ENCODE measurements at places on chromosomes 4 and X. TPM values are rescaled to one million over a fixed set of nuclear protein-coding genes. Genes with fewer than 3 reads are reported as not detected.

PAGE3 gene
- not detected for total RNA-seq

SOWAHB gene
- total RNA-seq = 3.9 TPM

MYOZ2 gene
- total RNA-seq = 11.3 TPM

NCAPG gene
- 30.4 TPM for total RNA-seq

- no peak for DNase-seq
Measured at GRCh38 chr4:18155067-18156041, 133.8 kb upstream of the LCORL start.

- no peak for DNase-seq
Measured at GRCh38 chr4:35925806-35926205, 318.5 kb downstream of the ARAP2 start.

DNA sequence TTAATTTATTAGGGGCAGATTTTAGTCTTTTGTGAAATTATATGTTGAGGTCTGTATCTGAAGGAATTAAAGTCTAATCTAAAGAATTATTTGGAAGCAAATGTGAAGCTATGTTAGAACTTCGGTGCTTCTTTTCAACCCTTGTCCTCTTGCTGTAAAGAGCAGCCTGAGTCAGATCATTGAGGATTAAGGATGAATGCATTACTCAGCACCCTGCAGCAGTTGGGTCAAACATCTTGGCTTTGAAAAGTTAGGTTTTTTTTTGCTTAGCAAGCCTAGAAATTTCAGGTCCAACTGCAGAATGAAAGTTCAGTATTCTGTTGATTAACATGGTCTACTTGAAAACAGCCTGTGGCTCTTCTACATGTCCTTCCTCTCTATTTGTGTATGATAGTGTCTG, 57.6 kb downstream of the SLC4A4 start:
- no peak for DNase-seq

DNA sequence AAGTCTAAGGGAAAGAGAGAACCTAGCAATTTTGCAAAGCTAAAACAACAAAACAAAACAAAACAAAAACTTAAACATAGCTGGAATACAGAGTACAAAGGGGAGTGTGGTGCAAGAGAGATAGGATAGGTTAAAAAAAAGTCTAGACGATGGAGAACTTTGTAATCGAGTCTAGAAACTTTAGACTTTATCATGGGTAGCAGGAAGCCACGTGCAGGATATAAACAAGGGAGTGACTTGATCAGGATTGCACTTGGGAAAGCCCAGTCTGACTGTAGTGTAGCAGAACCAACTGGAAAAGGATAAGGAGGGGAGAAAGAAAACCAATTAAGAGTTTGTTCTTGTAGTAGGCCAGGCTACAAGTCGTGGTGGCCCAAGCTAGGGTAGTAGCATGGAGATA, 750.1 kb downstream of the RPA4 start:
- DNase-seq = no peak

DNA sequence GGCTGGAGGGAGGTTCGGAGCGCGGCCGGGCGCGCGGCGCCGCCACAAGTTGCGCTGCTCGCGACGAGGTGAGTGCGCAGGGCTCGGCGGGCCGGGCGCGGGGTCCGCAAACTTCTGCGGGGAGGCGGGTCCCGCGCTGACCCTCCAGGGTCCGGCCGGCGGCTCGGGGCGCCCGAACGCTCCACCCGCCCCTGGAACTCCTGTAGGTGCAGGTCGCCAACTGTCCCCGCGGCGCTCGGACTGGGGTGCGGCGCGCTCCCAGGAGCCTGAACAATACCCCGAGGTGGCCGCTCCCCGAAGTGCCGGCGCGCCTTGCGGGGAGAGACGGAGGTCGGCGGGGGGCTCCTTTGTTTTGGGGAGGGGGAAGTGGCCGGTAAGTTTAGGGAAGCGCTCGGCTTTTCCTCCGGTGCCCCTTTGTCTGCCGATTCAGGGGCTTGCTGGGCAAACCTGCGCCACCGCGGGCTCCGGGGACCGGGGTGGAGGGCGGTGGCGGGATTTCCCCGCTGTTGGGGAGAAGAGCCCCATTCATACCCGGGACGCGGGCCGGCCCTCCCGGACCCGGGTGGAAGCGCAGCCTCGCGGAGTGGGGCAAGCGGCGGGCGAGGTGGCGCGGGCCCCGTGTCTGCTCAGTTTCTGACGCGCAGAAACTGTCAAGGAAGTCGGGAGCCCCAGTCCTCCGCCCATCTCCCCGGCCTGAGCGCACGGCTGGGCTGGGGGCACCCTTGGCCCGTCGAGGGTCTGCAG, 694 bp downstream of the TBL1X start:
- DNase-seq = no peak

- DNase-seq = no peak
Measured at GRCh38 chrX:85051627-85052026, 48.0 kb downstream of the APOOL start.

GRCh38 chr4:6908432-6909112, 1.1 kb upstream of the TBC1D14 start:
- DNase-seq = no peak

DNA sequence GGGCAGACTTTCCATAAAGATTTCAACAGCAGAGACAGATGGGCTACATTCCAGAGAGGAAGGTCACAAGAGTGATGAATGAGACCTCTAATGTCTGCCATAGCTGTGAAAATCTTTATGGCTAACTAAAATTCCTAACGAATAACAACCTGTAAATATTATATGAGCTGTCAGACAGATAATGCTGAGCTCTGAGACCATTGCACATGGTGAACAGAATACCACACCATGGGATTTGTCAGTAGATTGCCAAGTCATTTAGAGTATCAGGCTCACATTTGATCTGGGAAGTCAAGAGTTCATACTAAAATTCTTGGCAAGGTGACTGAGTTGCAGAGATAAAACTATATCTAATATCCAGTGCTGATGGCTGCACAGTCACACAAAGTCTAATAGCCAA, 259.2 kb upstream of the FTHL17 start:
- no peak for DNase-seq

DNA sequence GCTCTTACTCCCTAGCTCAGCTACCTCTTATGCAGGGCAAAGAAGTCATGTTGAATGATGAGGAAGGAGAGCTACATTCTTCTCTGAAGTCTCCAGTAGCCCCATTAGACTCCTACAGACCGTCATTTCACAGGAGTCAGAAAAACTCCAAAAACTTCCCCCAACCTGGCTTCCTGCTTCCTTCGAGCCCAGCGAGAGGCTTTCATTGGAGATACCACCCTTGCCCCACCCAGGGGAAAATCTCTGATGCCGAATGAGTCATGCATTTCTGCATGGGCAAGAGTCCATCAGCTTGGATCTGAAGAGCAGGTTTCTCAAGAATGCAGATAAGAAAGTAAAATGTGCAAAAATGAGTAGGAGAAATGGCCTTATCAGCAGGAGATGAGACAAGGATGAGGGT, 53.0 kb downstream of the ARSF start:
- DNase-seq = no peak

- no peak for DNase-seq
Measured at GRCh38 chr4:15201782-15202181, 199.5 kb downstream of the CPEB2 start.

- DNase-seq = no peak
Measured at GRCh38 chrX:129726307-129727111, 12.3 kb upstream of the XPNPEP2 start.

- DNase-seq = peak; percentile 21
Measured at GRCh38 chr4:159390648-159391047, 287.8 kb downstream of the RAPGEF2 start.

DNA sequence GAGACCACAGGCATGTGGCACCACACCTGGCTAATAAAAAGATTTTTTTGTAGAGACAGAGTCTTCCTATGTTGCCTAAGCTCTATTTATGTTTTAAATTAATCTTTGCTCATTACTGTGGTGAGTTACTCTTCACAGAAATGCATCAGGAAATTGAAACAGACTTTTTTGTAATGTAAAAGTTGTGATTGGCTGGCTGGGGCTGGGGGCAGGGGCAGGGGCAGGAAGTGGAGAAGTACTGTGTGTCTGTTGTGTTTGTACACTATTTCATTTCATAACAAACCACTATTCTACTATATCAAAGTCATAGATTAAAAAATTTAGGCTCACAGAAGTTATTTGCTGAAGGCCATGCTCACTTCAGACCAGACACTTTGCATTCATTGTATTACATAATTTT, 19.1 kb upstream of the ABRAXAS1 start:
- no peak for DNase-seq

GRCh38 chr4:172377486-172378140, 564.4 kb downstream of the GALNTL6 start:
- DNase-seq = no peak

DNA sequence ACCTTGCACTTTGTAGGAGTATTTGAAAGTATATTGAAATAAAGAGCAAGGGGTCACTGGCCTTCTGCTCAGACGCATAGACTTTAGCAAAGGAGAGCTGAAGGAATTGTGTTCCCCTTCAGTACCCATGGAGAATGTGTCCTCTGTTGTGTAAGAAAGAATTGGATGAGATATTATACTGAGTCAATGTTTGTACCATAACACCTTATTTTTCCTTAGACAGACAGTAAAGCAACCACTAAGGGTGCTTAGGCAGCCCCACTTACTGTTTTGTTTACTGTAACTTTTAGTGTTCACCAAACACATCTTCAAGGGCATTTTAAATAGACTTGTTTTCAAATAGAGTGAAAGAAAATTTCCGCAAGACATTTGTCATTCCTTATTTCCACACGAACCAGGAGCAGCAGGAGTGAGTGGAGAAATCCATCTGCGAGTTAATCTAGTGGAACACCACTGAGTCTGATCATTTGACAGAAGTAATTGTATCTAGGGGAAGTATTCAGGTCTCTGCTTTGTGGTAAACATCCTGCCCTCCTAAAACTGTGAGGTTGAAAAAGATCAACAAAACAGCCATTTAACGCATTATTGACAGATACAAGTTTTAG, 89.5 kb downstream of the SLIT2 start:
- no peak for DNase-seq

DNA sequence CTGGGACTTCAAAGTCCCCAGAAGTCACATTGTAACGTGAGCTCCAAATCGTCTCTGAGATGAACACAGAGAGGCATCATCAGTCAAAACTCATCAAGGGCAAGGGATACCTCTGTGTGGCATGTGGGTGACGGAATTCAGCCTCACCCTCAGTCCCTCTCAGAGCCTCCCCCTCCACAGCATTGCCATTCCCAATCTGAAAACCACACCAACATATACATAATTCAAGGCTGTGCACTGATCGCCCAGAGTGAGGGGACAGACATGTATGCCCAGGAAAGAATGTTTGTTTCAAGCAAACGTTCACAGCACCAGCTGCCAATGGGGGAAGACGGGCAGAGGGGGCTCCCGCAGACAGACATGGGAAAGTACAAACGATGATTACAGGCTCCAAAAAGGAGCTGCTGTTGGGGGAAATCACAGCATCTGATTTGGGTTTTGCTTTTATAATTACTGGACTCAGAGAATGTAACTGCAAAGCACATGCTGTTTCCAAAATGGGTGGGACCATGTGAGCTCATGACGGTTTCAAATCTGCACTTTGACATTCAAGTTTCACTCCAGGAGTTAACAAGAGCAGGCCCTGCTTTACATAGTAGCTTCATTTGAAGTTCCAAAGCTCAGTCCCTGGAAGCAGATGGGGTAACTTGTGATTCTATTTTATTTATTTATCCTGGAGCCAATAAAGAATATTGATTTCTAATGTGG, 88.3 kb downstream of the CLCN4 start:
- DNase-seq = no peak

- no peak for DNase-seq
Measured at GRCh38 chr4:21699446-21699845, 249.1 kb downstream of the KCNIP4 start.

GRCh38 chr4:105895583-105896460, 551 bp downstream of the NPNT start:
- no peak for DNase-seq
